ENCODE measurements at places on chromosomes 1 and 21.

DNA sequence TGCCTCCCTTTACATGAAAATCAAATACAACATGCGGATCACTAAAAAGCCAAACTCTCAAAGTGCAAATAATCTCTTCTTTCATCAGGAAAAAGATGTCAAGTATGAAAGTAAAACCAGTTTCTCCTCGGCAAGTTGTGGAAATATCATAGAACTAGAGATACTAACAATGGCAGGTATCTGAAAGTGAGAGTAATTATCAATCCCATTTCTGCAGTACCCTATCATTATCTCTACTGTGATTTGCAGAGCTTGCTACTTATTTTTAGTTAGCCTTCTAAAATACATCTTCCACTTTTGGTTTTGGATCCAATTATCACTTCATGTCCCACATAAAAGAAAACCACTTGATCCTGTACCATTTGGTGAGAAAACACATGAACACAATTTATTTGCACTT lies 3.0 kb downstream of the TP53BP2 start:
- no peak for DNase-seq

- DNase-seq, result no peak
Observed at GRCh38 chr1:23745515-23745914, 2.2 kb downstream of the ELOA start.

DNA sequence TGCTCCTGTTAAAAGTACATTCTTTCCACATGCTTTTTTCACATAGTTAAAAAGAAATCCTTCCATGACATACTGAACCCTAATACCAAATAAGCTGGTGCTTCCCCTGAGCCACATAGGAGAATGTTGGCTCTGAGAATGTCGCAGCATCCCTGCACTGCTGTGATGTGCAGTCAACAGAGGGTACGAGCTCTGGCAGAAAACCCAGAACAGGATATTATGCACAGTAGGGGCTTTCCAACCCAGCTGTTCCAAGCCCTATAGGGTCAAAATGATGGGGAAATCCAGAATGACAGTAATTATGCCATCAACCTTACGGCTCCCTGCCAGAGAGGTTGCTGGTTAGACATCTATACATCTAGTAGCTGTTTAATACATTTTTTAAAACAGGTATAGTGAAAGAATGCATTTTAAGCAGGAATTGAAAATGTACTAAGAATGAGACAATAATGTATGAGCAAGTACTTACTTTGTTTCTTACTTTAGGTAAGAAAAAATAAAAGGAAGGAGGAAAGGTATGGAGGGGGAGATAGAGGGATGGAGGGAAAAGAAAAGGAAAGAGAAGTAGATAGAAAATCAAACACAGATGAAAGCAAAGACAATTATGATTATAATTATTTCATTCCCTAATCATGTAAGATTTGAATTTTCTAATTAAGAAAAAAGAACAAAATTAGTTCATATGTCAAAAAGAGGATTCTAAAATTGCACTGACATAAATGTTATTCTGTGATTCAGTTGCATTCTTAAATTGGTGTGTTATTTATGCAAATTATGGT lies 126.0 kb downstream of the NR5A2 start:
- no peak for DNase-seq

DNA sequence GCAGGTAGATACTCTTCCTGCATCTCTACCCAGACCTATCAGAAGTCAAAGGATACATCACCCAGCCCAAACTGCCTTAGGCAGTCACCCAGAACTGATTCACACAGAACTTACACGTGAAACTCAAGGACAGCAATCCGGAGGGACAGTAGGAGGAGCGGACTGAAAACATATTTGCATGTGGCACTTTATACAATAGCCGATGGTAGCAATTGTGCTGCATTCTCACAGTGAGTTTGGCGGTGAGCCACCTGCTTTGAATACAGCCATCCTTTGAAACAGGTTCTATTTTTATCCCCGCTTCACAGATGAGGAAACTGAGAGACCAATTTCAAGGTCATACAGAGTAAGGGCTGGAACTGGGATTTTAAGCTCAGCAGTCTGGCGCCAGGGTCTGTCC lies 69.5 kb downstream of the EDEM3 start:
- DNase-seq, result no peak

DNA sequence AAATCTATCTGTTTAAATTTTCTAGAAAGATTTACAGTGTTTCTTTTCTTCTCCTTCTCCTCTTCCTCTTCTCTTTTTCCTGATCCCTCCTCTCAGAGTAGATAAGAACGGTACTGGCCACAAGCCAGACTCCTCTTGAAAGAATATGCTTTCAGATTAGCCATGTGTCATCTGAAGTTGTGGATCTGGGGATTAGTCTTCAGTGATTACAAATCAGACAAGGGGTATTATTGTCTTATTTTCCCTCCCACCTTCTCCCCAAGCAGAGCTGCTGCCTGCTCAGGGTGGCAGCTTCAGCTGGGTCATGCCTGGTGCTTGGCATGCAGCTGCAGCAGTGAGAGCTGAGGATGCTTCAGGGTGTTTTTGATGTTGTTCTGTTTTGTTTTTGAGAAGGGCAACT lies 42.7 kb downstream of the SGIP1 start:
- DNase-seq, result no peak

DNA sequence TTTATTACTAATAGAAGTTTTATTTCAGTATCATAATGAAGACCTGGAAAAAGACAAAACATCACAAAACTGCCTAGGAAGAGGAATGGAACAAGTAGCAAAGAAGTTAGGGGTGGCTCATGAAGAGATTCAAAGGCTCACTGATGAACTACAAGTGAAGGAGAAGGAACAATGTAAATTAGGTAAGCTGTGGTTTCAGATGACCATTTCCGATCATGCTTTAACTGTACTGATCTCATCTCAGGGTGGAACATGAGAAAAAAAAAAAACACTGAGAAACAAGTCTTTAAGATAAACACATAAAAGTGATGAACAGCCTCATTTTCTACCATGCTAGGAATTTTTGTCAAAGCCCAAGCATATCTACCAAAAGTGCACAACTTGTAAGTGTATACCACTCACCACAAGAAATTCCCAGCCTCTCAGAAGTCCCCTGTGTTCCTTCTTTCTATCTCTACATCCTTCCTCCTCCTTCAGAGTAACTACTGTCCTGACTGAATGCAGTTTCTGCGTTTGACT lies 19.6 kb downstream of the CCDC30 start:
- DNase-seq, result no peak

Measured in NT2/D1 (cell line).